ENCODE measurements at places on chromosomes 11 and 22. TPM values are rescaled to one million over a fixed set of nuclear protein-coding genes. Genes with fewer than 3 reads are reported as not detected.

DNA sequence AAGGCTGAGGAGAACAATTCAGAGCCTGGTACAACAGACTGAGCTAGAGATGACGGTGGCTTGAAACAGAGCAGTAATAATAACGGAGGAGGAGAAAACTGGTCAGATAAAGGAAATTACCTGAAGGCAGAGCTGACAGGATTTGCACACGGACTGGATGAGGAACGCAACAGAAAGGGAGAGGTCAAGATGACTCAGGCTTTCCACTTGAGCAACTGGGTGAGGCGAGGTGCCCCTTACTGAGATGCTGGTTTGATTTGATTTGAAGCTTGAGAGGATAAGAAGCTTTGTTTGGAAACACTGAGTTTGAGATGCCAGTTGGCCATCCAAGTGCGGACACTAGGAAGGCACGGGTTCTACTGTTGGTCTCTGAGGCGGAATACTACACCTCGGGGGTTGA, 35.4 kb upstream of the NRIP3 start:
- no peak overlapping the region for H3K27ac ChIP-seq
- no peak for DNase-seq
- H3K4me3 ChIP-seq, result no peak overlapping the region
- H3K36me3 ChIP-seq, result no peaks in the 10 kb centered on the region
- no peaks in the 10 kb centered on the region for H3K4me1 ChIP-seq
- H3K27me3 ChIP-seq, result peaks cover 6% of the 10 kb centered on the region

DNA sequence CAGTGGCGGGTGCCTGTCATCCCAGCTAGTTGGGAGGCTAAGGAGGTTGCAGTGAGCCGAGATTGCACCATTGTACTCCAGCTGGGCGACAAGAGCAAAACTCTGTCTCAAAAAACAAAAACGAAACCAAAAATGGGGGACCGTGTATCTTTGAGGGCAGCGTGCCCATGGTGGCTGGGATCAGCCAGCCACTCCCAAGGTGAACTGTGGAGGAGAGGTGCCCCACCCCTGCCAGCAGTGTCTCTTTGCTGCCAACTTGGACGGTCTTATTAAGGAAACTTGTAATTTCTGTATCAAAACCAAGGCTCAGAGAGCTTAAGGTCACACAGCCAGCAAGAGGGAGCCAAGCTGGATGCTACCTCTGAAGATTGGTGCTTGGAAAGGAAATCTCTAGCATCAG, 147.7 kb downstream of the CACNA1I start:
- no peak for DNase-seq
- H3K4me1 ChIP-seq, result no peaks in the 10 kb centered on the region
- no peaks in the 10 kb centered on the region for H3K36me3 ChIP-seq
- H3K27ac ChIP-seq, result no peak overlapping the region
- peaks cover 11% of the 10 kb centered on the region for H3K27me3 ChIP-seq

GRCh38 chr11:112100462-112100861, 13.8 kb downstream of the SDHD start:
- no peaks in the 10 kb centered on the region for H3K36me3 ChIP-seq
- H3K4me3 ChIP-seq, result no peak overlapping the region
- no peak for DNase-seq
- H3K27me3 ChIP-seq, result no peaks in the 10 kb centered on the region
- H3K27ac ChIP-seq, result no peak overlapping the region
- H3K4me1 ChIP-seq, result no peaks in the 10 kb centered on the region

DNA sequence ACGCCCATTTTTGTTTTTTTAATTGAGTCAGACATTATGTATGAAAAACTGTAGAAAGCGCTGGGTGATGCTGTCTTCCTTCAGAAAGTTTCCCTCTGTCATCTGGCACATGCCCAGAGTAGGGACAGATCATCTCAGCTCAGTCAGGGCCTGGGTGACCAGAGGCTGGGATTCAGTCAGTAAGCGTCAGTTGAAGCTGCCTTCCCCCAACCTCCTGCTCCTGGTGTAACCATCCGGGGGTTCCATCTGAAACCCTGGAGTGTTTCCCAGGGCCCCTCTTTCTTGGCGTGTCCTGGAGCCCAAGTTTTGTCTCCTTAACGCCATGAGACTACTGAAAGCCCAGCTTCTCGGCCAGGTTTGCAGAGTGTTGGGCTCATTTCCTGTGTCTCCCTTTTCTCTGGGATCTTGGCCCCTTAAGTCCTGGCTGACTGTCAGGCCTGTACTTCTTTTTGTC, 10.7 kb downstream of the PPFIA1 start:
- DNase-seq, result no peak
- no peaks in the 10 kb centered on the region for H3K27me3 ChIP-seq
- H3K4me3 ChIP-seq, result no peak overlapping the region
- H3K36me3 ChIP-seq, result no peaks in the 10 kb centered on the region
- no peak overlapping the region for H3K27ac ChIP-seq
- no peaks in the 10 kb centered on the region for H3K4me1 ChIP-seq

DNA sequence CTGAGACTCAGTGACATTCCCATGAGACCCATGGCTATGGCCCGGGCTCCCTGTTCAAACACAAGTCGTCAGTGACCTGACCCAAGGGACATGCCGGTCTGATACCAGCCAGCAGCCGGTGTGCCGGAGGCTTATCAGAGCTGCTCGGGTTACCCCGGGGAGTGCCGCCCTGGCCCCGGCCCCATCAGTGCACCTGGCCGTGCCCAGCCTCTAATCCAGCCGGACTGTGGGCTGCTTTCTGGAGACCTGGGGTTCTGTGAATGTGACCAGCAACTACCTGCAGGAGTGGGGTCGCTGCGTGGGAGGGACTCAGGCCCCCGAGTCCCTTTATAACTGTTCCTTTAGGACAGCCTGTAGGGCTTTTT, 52.7 kb downstream of the LINC01488 start:
- H3K27me3 ChIP-seq, result peaks cover 44% of the 10 kb centered on the region
- no peaks in the 10 kb centered on the region for H3K4me1 ChIP-seq
- H3K27ac ChIP-seq, result no peak overlapping the region
- no peak overlapping the region for H3K4me3 ChIP-seq
- H3K36me3 ChIP-seq, result no peaks in the 10 kb centered on the region

DNA sequence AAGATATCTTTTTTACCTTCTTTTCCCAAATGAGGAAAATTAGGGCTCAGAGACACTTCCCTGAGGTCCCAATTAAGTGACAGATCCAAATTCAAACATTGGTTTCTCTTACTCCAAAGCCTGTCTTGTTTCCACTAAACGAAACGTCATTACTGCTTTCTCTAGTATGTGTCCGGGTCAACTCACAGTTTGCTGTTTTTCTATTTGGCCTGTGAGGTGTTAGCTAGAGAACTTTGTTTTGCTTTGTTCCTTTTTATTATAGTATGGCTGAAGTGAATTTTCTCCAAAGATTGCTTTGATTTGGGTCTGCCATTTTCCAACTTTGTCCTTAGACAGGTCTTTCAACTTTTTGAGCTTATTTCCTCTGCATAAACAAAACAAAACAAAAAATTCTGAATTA, 179.6 kb downstream of the UVRAG start:
- H3K27me3 ChIP-seq, result no peaks in the 10 kb centered on the region
- H3K4me3 ChIP-seq, result no peak overlapping the region
- no peak for DNase-seq
- no peaks in the 10 kb centered on the region for H3K36me3 ChIP-seq

DNA sequence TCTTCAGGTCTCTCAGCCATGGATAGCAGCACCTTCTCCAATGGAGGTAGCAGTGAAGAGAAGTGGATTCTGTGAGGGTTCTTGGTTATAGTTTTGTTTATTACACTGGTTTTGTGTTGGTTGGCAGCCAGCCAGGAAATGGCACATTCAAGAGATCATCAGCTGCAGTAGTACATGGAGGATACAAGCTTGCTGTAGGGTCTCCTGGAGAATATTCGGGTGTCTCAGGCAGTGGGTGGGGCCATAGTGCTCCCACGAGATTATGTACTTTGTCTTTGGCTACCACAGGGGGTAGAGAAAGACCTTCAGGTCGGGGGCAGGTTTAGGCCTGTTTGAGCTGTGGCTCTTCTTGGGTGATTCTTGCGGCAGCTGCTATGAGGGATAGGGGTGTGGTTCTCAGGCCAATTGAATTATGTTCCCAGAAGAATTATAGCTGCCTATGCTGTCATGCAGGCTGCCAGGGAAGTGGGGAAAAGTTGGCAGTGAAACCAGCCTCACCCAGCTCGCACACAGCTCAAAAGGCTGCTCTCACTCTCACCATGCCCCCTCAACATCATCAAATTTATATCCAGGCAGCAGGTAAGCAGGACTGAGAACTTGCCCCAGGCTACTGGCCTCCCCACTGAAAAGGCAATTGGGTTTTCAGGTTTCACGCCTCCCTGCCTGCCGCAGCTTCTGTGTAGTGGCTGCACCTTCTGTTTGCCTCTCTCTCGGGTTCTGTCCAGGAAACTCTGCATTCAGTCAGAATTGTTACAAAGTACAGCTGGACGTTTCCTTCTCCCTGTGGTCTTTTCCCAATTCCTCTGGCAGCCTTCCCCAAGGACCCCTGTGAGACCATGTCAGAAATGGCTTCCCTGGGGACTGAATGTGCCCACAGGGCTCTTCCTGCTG, 435.5 kb downstream of the LUZP2 start:
- no peaks in the 10 kb centered on the region for H3K4me1 ChIP-seq
- no peak overlapping the region for H3K27ac ChIP-seq
- H3K36me3 ChIP-seq, result no peaks in the 10 kb centered on the region
- no peak overlapping the region for H3K4me3 ChIP-seq

- no peak for DNase-seq
- no peaks in the 10 kb centered on the region for H3K4me1 ChIP-seq
- H3K27ac ChIP-seq, result no peak overlapping the region
- H3K36me3 ChIP-seq, result no peaks in the 10 kb centered on the region
These were observed 64.0 kb downstream of the SOX6 start for GRCh38 chr11:16292167-16292859.

- H3K27ac ChIP-seq, result no peak overlapping the region
- H3K4me1 ChIP-seq, result no peaks in the 10 kb centered on the region
- no peaks in the 10 kb centered on the region for H3K27me3 ChIP-seq
These were observed 716.3 kb upstream of the ANO5 start for GRCh38 chr11:21476588-21476987.

DNA sequence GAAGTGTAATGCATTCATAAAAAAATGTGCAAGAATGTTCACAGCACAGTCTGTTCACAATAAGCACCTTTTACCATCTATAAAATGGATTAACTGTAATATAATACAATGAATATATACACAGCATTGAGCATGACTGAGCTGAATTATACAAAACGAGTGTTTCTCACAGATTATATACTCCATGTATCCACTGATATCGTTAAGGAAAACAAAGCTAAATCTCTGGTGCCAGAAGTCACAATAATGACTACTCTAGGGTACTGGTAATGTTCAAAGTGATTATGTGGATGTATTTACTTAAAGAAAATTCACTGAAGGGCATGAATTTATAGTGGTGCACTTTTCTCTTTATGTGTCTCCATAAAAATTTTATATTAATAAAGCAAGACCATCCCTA, 33.2 kb downstream of the ACAT1 start:
- no peak for DNase-seq
- H3K27me3 ChIP-seq, result no peaks in the 10 kb centered on the region
- no peaks in the 10 kb centered on the region for H3K4me1 ChIP-seq
- H3K27ac ChIP-seq, result no peak overlapping the region

DNA sequence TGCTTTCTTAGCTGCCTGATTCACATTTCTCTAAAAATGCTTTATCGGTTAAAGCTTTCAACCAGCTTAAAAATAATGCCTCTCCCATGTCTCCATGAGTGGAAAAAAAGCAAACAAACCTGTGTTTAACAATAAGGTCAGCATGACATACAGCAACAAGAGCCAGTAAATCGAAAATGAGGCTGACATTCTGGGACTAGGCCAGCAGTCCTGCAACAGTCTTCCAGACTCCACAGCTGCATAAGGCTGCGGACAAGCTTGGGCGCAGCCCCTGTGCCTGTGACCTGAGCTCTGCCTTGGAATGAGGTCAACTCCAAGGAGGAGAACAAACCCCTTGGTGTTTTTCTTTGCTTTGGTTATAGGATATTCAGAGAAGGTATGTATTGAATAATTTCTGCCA, 95.5 kb downstream of the PGR start:
- H3K4me3 ChIP-seq, result no peak overlapping the region
- H3K27me3 ChIP-seq, result no peaks in the 10 kb centered on the region
- H3K27ac ChIP-seq, result no peak overlapping the region
- no peaks in the 10 kb centered on the region for H3K36me3 ChIP-seq
- H3K4me1 ChIP-seq, result no peaks in the 10 kb centered on the region
- DNase-seq, result no peak

- H3K27ac ChIP-seq, result no peak overlapping the region
- no peaks in the 10 kb centered on the region for H3K36me3 ChIP-seq
- H3K27me3 ChIP-seq, result no peaks in the 10 kb centered on the region
- H3K4me3 ChIP-seq, result no peak overlapping the region
- no peak for DNase-seq
These were observed 325.4 kb downstream of the JRKL start for GRCh38 chr11:96715208-96715607.

- DNase-seq, result no peak
- no peaks in the 10 kb centered on the region for H3K4me1 ChIP-seq
- H3K27me3 ChIP-seq, result no peaks in the 10 kb centered on the region
These were observed 176.3 kb upstream of the MTNR1B start for GRCh38 chr11:92793189-92793588.

DNA sequence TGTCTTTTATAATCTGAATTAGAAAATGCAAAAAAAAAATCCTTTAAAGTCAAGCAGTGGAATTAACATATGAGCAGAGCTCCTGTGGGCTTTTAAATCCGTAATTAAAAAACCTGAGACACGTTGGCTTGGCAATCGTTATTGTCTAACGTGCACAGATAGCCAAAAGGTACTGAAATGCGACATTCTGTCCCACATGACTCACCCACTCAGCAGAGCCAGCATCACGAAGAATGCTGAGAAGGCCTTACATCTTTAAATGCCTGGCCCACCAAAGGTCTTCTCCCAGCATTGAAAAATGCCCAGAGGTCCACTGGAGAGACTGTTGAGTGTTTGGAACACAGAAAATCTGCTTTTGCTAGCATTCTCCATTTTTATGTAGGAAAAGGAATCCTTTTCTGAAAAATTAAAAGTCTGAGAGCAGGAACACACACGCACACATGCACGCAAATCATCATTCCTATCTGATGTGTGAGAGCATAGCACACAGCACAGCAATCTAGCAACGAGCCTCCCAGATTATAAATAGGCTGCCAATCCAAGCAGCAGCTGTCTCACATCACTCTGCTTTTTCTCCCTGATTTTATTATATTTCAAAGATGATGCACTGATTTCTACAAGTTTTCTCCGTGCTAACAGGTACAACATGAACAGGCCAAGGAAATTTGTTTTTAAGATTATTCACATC, 94.5 kb downstream of the PHF21A start:
- H3K27ac ChIP-seq, result no peak overlapping the region
- H3K4me1 ChIP-seq, result no peaks in the 10 kb centered on the region
- H3K27me3 ChIP-seq, result no peaks in the 10 kb centered on the region
- no peak overlapping the region for H3K4me3 ChIP-seq

The RASL10A gene
- 1.2 TPM for total RNA-seq

The KRTAP5-10 gene
- total RNA-seq, result not detected

The ANKK1 gene
- total RNA-seq, result 4.5 TPM

The OR1S1 gene
- not detected for total RNA-seq

The LMO2 gene
- total RNA-seq, result 0.85 TPM
